ENCODE measurements at places on chromosomes 3 and 15.
A peak's percentile ranks its signal among the peaks of the same experiment; 100 is the strongest.

- DNase-seq: no peak
These were observed 52.3 kb upstream of the CNOT10 start for GRCh38 chr3:32632533-32633265.

- no peak for DNase-seq
These were observed 239.1 kb downstream of the ISL2 start for GRCh38 chr15:76575679-76576078.

- DNase-seq: no peak
These were observed 39.7 kb upstream of the GPD1L start for GRCh38 chr3:32066686-32067085.

- DNase-seq: no peak
These were observed 78.5 kb downstream of the POLR2M start for GRCh38 chr15:57785039-57785438.

GRCh38 chr3:141231952-141232823 is 563 bp downstream of the PXYLP1 start:
- no peak for DNase-seq

- no peak for DNase-seq
These were observed 59.8 kb downstream of the TMED3 start for GRCh38 chr15:79370716-79371115.

GRCh38 chr15:33460166-33460805 is 149.5 kb downstream of the RYR3 start:
- no peak for DNase-seq

GRCh38 chr3:107589454-107589853 is 66.7 kb downstream of the BBX start:
- DNase-seq: no peak

DNA sequence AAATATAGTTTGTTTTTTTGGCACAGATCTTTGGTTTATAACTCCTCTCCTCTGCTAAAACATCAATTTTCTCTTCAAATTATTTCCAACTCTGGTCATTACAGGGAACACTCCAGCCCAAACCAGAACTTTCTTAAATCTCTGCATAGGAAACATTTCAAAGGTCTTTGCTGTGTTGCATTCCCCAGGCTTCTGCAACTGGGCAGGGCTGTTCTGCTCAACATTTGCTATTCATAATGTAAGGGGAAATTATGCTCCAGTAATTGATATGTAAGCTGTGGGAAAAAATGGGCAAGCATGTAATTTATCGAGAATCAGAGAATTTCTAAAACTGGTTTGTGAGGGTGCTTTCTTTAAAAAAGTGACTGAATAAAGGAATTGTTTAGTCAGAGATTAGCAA is 410.4 kb downstream of the TUSC7 start:
- DNase-seq: no peak

- DNase-seq: peak; percentile 48
These were observed 29.0 kb downstream of the ANP32A start for GRCh38 chr15:68791431-68792283.

GRCh38 chr3:16800361-16800760 is 84.4 kb upstream of the PLCL2 start:
- no peak for DNase-seq

DNA sequence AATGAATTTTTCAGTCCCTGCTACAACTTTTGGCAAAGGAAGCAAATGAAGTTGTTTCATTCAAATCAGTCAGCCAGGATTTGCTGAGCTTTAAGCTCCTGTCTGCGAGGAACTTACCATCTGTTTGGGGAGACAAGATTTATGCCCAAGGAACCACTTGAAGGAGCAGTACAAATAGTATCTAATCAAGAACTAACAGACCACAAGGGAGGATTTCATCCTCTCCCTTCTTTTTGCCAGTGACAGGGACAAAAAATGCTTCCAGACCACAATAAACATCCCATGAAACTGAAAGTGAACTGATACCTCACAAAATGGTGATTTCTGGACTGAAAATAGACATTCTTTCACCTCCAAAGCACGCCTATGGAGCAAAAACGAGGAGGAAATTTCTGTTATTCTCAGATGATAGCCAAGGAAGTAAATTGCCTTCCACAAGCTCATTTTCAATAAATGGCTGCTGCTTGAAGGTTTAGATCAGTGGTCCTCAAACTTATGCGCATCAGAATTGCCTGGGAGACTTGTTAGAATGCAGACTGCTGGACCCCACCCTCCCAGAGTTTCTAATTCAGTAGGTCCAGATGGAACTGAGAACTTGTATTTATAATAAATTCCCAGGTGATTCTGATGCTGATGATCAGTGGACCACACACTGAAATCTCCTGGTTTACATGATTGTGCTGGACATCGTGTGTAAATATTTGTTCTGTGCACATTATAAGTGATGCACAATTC is 202.4 kb upstream of the GADL1 start:
- no peak for DNase-seq

- DNase-seq: no peak
These were observed 357.9 kb downstream of the RORA start for GRCh38 chr15:60871152-60871551.

- DNase-seq: no peak
These were observed 7.2 kb downstream of the ITIH3 start for GRCh38 chr3:52801839-52802238.

DNA sequence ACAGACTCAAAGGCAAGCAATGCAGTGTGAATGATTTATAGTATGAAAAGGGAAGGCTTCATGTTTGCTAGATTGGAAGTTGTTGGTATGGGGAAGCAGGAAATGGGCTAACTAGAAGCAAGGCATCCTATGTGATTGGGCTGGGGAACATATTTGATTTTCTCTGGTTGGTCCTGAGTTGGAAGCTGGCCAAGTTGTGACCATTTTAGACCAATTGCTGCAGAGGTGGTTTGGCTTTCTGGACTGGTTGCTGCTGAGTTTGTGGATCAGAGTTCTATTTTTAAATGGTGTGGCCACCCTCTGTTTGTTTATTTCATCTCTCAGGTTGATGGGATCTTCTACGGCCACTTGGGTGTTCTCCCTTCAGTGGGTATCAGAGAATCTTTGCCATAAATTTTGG is 39.7 kb downstream of the NUDT16 start:
- DNase-seq: no peak

- no peak for DNase-seq
These were observed 18.4 kb downstream of the KLF13 start for GRCh38 chr15:31344823-31345605.

DNA sequence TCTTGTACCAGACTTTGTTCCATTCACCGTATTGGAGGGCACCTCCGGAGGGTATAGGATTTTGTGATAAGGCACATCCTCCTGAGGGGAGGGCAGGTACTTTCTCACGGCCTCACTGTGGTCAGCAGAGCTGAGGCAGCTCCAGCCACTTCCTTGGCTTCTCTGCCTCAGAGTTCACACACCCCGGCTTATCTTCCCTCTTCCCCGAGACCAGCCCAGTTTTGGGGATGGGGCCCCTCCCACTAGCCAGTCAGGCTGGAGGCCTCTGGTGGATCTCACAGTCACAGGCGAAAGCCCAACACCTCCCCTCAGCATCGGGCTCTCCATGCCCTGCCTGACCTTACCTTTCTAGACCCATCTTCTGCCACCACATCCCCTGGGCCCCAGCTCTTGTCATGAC is 316.2 kb upstream of the CTDSPL start:
- DNase-seq: no peak

DNA sequence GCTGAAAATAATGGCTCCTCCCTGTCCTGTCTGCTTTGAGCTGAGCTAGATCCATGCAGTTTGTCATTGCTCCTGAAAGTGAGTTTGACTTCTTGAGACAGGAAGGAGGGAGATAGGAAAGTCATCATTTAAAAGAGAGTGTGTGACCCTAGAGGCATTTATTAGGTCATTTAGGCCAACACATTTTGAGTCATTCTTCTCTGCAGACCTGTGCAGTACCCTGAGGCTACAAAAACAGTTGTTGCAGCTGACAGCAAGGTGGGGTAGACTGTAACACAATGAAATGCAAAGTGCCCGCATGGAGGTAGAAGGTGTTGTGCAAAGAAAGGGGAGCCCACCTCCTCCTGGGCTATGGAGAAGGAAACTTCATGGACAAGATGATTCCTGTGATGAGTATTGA is 102.8 kb upstream of the PFN2 start:
- DNase-seq: no peak

GRCh38 chr15:65037309-65037708 is 7.9 kb upstream of the MTFMT start:
- no peak for DNase-seq

- no peak for DNase-seq
These were observed 836.2 kb downstream of the AGBL1 start for GRCh38 chr15:86915811-86916331.

DNA sequence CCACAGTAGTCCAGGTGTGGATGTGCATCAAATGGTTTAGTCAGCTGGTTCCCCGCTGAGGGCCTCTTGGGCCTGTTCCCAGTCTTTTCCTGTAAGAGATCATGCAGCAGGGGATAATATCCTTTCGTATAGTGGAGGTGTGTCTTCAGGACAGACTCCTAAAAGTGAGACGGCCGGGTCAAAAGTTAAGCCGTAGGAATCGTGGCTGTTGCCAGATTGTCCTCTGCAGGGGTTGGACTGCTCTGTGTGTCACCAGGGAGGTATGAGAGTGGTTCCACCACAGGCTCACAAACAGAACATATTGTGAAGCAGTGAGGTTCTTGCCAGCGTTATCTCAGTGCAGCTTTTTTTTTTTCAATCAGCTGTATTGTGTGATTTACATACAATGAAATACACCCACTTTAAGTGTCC is 95.0 kb downstream of the VGLL4 start:
- DNase-seq: no peak

DNA sequence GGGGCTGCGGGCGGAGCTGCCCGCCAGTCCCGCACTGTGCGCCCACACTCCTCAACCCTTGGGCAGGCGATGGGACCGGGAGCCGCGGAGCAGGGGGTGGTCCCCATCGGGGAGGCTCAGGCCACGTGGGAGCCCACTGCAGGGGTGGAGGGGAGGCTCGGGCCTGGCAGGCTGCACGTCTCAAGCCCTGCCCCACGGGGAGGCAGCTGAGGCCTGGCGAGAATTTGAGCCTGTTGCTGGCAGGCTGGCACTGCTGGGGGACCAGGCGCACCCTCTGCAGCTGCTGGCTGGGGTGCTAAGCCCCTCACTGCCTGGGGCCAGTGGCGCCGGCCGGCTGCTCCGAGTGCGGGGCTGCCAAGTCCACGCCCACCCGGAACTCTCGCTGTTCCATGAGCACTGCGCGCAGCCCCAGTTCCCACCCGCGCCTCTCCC is 34.3 kb downstream of the NKIRAS1 start:
- DNase-seq: no peak

- DNase-seq: no peak
These were observed 16.6 kb upstream of the EHHADH start for GRCh38 chr3:185270262-185270955.

DNA sequence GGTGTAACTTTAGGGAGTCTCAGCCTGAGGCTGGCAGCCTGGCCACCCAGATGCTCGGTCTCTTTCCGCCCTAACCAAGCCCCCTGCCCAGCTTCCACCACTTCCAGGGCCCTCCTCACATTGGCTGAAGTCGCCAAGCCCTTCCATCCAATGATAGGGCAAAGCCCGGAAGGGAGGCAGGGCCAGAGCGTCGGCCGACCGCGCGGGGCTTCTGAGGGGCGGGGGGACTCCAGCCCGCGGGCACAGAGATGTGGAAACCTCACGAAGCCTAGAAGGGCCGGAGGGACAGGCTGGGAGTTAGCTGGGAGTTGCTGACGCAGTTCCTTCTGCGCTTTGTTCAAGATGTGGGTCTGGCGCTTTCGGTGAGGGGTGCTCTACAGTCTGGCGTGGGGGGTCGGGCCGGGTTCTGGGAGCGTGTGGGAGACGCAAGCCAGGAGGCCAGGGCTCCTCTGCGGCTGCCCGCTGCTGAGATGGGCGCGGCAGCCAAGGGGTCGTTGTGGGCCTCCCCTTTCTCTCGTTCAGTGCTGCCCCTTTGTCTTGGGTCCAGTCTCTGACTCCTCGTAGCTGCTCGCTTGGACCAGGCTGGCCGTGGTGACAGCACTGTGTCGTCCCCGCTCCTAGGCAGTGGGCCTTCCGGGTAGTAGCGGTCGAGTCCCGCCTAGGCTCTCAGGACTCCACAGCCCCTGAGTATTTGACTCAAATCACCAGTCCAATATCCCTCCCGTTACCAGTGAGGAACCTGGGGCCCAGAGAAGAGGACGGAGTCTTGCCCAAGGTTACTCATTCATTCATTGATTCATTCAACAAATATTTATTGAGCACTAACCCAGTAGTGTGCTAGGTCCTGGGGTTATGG is at the start of gene ZNF660:
TSS of gene ZNF660 (plus strand) at position 319 of the 856 bp plus-strand sequence. CDS start 9,230 bp downstream, outside the sequence.
- DNase-seq: no peak

DNA sequence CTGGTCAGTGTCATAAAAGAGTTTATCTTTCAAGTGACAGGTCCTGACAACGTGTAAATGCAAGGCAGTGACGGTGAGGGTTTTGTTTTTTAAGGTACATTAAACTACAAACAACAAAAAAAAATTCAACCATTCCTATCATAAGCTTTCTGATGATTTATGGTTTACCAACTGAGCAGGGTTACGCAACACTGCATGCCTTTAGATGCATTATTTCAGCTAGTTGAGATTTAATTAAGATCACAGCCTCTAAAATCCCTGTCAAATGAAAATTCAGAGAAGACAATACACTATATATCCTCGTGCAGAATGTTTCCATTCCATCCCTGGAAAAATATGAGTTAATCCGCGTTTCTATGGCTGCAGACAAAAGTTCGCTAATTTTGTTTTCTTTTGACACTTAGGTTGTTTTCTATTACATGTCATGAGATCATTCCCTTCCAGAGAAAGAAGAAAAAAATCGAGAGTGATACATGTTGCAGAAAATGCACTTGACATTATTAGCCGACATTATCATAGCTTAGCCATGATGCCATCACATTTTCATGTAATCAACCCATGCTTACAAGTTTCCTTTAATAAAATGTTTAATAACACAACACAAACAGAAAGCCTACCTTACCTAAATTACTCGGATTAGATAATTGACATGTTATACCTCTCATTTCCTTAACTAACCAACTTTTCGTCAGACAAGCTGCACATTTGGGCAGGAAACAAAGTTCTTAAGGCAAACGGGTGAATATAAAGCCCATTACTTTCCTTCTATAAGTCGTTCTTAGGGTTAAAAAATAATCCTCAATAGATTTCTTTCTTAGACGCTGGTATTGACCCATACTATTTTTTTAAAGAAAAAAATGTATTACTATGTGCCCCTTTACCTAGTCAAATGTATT is 521.2 kb downstream of the FOXP1 start:
- DNase-seq: no peak

- DNase-seq: no peak
These were observed 5.3 kb upstream of the VIPR1 start for GRCh38 chr3:42497009-42497731.

GRCh38 chr3:113247068-113247467 is 35.7 kb downstream of the BOC start:
- DNase-seq: no peak
